ENCODE measurements at places on chromosomes 2 and 18. TPM values are rescaled to one million over a fixed set of nuclear protein-coding genes. Genes with fewer than 3 reads are reported as not detected.

SNTG2 gene
- 0.55 TPM for total RNA-seq

CYP20A1 gene
- 34.4 TPM for total RNA-seq

PTPRN gene
- 2.6 TPM for total RNA-seq

TMEM182 gene
- not detected for total RNA-seq

OTX1 gene
- total RNA-seq: not detected

LIMS1 gene
- total RNA-seq: 4.5 TPM

RAB31 gene
- 18.4 TPM for total RNA-seq

DNA sequence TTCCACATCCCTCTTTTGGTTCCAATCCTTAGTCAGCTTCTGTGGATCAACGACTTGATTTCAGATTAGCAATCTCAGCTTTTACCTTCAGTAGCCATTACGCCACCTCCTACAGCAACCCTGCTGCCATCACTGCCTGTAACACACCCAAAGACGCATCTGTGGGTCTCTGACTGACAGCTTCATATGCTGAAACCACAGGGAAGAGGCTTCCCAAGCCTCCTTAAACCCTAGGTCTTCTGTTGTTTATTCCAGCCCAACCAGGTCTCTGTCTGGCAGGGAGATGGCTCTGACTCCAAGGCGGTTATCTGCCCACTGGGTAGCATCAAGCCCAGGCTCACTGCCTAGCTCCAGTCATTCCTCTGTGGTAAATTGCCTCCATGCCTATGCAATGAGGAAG is 28.6 kb upstream of the TRIB2 start:
- no peak overlapping the region for H3K4me3 ChIP-seq
- no peaks in the 10 kb centered on the region for H3K36me3 ChIP-seq
- no peaks in the 10 kb centered on the region for H3K4me1 ChIP-seq
- H3K27ac ChIP-seq: no peak overlapping the region
- DNase-seq: no peak

- H3K4me3 ChIP-seq: no peak overlapping the region
- H3K4me1 ChIP-seq: no peaks in the 10 kb centered on the region
- H3K27ac ChIP-seq: peak overlapping the region; percentile 87
- peaks cover 14% of the 10 kb centered on the region for H3K27me3 ChIP-seq
- H3K36me3 ChIP-seq: no peaks in the 10 kb centered on the region
- no peak for DNase-seq
Observed at GRCh38 chr2:144505245-144505831, 14.6 kb downstream of the ZEB2 start.

DNA sequence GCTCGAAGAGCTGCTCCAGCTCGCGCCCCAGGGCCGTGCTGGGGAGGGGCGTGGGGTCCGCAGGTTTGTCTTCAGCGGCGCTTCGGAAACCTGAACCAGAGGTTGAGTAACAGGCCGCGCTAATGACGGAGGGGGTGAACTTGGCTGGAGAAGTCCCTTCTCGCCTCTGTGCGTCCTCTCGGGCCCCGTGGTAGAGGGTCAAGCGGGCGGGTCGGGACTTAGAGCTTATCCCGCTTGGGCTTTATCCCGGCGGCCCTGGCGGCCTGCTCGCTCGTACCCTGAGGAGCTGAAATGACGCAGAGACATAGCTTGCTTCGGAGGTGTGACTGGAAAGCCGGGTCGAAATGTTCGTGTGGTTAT is 479 bp downstream of the RNMT start:
- H3K4me1 ChIP-seq: peaks cover 14% of the 10 kb centered on the region
- no peaks in the 10 kb centered on the region for H3K27me3 ChIP-seq
- H3K36me3 ChIP-seq: no peaks in the 10 kb centered on the region
- peak; percentile 47 for DNase-seq

GRCh38 chr2:228681426-228681825 is 499.9 kb upstream of the SPHKAP start:
- no peaks in the 10 kb centered on the region for H3K27me3 ChIP-seq
- H3K4me3 ChIP-seq: no peak overlapping the region
- H3K4me1 ChIP-seq: no peaks in the 10 kb centered on the region
- no peak for DNase-seq
- no peaks in the 10 kb centered on the region for H3K36me3 ChIP-seq

DNA sequence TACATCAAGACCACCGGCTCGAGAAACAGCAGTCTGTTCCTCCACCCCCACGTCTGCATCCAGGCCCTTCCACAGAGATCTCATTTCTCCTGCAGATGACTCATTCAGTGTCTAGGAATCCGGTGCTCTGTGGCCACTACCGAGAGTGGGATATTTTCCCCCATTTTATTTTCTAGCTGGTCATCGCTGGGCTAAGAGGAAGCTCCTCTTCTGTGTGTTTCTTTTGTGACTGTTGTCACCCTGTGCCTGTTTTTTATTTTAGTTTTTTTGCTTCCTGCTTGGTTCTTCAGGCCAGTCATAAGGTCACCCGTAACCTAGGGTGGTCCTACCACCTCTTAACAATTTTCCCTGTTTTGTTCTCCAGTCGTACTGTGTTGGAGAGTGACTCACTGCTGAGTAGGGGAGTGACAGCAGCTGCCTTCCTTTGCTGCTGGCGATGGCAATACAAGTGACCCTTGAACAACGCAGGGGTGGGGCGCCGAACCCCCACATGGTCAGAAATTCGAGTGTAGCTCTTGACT is 6.7 kb downstream of the RAMP1 start:
- H3K36me3 ChIP-seq: no peaks in the 10 kb centered on the region
- no peak for DNase-seq
- no peak overlapping the region for H3K4me3 ChIP-seq
- peak overlapping the region; percentile 85 for H3K27ac ChIP-seq
- peaks cover 25% of the 10 kb centered on the region for H3K4me1 ChIP-seq

DNA sequence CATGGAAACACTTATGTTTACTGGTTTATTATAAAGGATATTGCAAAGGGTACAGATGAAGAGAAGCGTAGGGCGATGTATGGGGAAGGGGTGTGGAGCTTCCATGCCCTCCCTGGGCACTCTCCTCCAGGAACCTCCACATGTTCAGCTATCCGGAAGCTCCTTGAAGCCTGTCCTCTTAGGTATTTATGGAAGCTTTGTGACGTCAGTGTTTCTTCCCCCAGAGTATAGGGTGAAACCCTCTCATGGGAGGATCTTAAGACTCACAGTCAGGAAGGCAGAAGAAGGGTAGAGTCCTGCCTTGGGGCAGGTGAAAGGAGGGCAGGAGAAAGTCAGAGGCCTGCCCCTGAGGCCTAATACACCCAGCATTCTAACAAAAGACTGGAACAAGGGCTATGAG is 61.3 kb upstream of the CREB1 start:
- no peaks in the 10 kb centered on the region for H3K27me3 ChIP-seq
- no peaks in the 10 kb centered on the region for H3K36me3 ChIP-seq
- no peak overlapping the region for H3K4me3 ChIP-seq
- peaks cover 8% of the 10 kb centered on the region for H3K4me1 ChIP-seq

DNA sequence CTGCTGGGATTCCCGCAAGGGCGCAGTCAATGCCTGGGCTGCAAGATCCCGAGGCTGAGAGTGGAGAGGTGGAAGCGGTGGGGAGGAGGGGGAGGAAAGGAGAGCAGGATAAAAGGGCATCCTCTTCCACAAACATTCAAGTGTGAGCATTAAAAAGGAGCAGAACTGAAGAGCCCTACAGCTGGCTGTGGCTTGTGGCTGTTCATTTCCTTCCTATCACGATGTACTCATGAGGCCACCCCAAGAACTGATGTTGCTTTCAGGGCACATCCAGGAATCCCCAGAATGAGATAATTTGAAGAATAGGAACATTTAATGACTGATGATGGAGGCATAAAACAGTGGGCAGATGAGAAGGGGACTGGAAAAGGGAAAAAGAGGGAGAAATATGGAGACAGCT is 230.8 kb upstream of the SMIM21 start:
- H3K4me3 ChIP-seq: no peak overlapping the region
- H3K4me1 ChIP-seq: no peaks in the 10 kb centered on the region
- DNase-seq: no peak
- no peaks in the 10 kb centered on the region for H3K36me3 ChIP-seq
- H3K27me3 ChIP-seq: no peaks in the 10 kb centered on the region
- H3K27ac ChIP-seq: no peak overlapping the region

DNA sequence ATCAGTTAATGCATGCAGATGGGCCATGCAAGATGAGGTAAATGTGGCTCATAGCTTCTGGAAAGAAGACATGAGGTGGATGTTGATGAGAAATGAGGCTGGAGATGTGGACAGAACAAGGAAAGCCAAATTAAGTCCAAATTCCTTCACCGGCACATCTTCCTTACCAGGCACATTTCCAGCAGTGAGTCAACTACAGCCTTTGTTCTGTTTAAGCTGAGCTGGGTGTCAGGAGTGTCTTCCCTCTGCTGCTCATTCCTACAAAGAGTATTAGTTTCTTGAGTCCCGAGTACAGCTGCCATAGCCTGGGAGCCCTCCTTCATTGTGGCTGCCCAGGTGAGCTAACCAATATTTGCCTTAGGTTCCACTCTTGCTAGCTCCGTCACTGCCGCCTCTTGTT is 945.0 kb downstream of the SLC4A3 start:
- no peaks in the 10 kb centered on the region for H3K27me3 ChIP-seq
- DNase-seq: no peak
- H3K27ac ChIP-seq: no peak overlapping the region
- H3K4me1 ChIP-seq: no peaks in the 10 kb centered on the region

DNA sequence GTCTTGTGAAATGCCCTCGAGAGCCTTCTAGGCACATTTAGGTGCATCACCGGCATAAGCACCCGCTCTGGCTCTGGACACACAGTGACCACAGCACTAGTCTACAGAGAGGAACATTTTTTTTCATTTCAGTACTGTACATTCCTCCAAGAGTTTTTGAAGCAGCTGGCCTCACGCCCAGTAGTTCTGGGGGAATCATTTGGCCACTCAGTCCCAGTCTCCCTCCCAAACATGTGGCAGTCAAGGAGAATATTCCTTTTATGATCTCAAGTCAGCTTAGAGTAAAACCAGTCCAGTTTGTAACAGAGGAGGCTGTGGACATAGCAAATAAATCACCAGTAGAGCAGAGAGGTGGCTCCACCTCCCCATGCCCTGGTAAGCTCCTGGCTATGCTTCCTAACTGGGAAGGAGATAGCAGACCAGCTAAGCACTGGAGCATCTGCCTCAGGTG is 48.1 kb downstream of the KCNE4 start:
- no peak overlapping the region for H3K4me3 ChIP-seq
- no peaks in the 10 kb centered on the region for H3K36me3 ChIP-seq
- peak; percentile 41 for DNase-seq
- peaks cover 32% of the 10 kb centered on the region for H3K4me1 ChIP-seq

DNA sequence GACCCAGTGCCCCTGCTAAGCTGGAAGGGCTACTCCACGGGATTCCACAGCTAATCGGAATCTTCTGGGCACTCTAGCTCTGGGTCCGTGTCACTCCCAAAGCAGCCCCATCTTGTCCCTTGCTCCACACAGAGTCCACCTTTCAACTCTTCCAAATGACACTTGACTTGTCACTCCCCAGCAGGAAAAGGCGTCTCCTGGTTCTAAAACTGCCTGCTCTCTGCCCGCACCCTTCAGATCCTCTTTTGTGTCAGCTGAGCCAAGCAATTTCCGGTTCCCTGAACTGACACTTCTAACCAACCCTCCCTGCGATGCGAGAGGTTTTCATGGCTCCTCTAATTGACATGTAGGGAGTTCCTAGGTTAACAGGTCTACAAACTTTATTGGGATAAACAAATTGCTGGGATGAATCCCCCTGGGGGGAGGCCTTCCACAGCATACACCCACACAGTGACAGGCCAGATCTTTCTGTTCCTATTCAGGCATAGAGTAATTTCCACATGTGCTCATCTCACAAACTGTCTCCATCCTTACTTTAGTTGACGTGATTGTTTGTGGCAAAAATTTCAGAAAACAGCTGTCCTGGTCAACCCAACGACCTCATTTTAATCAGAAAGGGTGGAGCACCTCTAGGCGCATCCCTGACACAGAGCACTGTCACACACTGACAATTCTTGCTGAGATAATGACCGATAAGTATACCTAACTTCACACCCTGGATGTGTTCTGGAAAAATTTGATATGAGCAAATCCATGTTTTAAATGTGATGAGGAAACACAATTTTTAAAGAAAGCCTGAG is 104.9 kb downstream of the RBMS1 start:
- DNase-seq: peak; percentile 32
- H3K27me3 ChIP-seq: no peaks in the 10 kb centered on the region
- peaks cover 19% of the 10 kb centered on the region for H3K4me1 ChIP-seq
- no peak overlapping the region for H3K4me3 ChIP-seq

DNA sequence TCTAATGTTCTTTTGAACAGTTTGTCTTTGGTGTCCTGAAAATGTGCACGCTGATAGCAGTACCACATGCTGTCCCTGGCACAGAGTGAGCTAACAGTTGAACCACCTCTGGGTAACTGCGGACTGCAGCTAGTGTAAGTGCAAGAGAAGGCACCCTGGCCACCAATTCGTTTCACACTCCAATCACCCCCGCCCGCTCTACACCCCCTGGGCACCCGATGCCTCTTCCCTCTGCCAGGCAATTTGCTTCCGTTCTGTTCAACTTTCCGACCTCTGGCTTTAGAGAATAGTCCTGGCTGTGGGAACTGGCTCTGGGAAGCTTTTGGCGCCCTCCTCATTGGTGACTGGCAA is 1.4 kb downstream of the DOCK10 start:
- peaks cover 5% of the 10 kb centered on the region for H3K27me3 ChIP-seq
- peaks cover 24% of the 10 kb centered on the region for H3K4me1 ChIP-seq
- H3K36me3 ChIP-seq: no peaks in the 10 kb centered on the region
- H3K27ac ChIP-seq: peak overlapping the region; percentile 63
- peak; percentile 25 for DNase-seq
- peak overlapping the region; percentile 86 for H3K4me3 ChIP-seq

- no peaks in the 10 kb centered on the region for H3K36me3 ChIP-seq
- H3K27me3 ChIP-seq: no peaks in the 10 kb centered on the region
- no peak overlapping the region for H3K4me3 ChIP-seq
- peaks cover 22% of the 10 kb centered on the region for H3K4me1 ChIP-seq
Observed at GRCh38 chr18:3623769-3624545, 174.0 kb downstream of the TGIF1 start.

Data from transverse colon (tissue), 4 donors.